ENCODE measurements at places on chromosomes 4 and X.

DNA sequence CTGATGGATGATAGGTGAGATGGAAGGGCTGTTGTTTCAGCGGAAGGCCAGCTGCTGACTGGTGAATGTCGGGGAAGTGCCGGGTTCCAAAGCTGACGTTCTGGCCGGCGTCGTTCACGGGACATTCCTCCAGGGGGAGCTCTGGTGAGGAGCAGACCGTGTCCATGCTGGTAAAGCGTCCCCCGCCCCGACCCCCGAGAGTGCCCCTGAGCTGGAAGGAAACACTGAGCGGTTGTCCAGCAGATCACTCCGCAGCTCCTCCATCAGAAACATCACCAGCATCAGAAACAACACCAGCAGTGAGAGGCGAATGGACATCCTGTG lies 18.6 kb upstream of the ADRA2C start:
- peak; percentile 41 for DNase-seq

DNA sequence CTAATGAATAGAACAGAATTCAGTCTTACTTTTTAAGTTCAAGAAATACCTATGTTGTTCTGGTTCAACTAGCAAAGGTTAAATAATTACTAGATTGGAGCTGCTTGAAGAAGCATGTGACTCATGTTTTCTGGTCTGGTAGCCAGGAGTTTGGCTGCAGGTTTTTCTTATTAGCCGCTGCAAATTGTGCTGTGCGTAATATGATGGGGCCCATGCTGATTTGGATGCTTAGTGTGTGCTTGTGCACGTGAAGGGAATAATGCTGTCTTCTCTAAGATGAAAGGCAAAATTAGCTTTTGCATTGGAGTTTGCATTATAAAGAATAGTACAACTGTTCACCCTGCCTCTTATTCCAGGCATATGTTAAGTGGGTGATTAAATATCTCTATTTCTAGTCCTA lies 219.6 kb downstream of the SNCA start:
- no peak for DNase-seq

GRCh38 chr4:26893491-26893890 lies 32.9 kb downstream of the STIM2 start:
- peak; percentile 10 for DNase-seq

- DNase-seq: peak; percentile 13
Measured at GRCh38 chrX:133670383-133670782, 255.1 kb upstream of the GPC4 start.

DNA sequence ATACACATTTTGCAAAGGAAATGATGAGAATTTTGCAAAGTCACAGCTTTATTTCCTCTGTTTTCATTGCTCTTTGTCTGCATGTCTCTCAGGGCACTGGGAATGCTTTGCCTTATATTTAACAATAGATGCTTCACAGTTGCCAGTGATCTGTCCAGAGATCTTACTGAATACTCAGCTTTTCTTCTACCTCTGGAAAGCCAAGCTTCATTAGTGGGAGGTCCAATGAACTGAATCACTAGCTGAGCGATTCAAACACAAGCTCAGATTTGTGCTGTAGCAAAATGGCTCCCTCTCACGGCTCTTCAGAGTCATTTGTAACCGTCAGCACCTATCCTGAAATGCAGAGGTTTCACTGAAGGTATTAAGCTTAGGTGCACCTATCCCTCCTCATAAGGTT lies 138.9 kb downstream of the DCLK2 start:
- peak; percentile 59 for DNase-seq

DNA sequence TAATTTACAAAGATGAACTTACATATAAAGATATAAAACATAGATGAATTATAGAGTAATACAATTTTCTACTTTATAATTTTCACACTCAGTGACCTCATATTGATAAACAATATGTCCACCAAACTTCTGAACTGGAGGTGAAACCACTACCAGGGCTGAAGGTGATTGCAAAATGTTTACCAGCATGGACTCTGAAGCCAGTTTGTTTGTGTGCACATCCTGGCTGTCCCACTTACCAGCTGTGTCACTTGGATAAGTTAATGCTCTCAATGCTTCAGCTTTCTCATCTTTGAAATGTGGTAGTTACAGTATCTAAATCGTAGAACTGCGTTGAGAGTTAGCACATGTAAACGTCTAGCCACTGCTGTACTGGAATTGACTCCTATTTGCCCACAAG lies 392.6 kb downstream of the HNRNPD start:
- no peak for DNase-seq

- no peak for DNase-seq
Measured at GRCh38 chr4:2962614-2963174, 512 bp downstream of the NOP14 start.

- DNase-seq: no peak
Measured at GRCh38 chrX:115400960-115401359, 111.4 kb downstream of the LUZP4 start.

GRCh38 chrX:154022108-154022507 lies 2.4 kb upstream of the IRAK1 start:
- DNase-seq: no peak

DNA sequence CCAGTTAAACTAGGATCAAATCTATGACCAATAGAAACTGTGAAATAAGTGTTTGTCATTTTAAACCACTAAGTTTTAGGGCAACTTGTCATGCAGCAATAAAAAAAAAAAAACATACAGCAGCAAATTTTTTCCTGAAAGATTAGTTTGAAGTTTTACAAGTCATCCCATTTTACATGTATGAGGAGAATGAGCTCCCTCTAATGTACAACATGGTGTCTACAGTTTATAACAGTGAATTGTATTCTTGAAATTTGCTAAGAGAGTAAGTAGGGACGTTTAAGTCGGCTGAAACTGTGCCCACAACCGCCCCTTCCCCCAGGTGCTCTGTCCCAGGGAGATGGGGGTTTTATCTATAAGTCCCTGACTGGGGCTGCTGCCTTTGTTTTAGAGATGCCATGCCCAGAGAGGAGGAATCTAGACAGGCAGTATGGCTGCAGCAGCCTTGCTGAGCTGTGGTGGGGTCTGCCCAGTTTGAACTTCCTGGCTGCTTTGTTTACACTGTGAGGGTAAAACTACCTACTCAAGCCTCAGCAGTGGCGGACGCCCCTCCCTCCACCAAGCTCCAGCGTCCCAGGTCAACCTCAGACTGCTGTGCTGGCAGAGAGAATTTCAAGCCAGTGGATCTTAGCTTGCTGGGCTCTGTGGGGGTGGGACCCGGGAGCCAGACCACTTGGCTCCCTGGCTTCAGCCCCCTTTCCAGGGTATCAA lies 499.3 kb upstream of the CT83 start:
- no peak for DNase-seq

DNA sequence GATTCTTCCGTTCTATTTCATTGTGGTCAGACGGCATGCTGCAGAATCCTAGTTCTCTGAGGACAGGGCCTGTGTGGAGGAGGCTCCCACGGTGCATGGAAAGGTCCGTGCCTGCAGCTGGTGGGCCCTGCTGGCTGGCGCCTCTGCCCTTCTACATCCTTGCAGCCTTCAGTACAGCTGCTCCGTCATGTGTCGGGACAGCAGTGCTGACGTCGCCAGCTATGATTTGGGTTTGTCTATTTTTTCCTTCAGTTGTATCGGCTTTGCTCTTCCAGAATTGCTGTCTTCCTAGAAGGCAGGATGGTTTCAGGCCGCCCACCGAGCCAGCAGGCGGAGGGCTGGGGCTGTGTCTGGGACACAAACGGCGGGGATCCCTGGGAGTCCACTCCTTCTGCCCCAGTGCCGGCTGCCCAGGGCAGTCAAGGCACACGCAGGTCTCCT lies 32.1 kb upstream of the CPLX1 start:
- DNase-seq: no peak

DNA sequence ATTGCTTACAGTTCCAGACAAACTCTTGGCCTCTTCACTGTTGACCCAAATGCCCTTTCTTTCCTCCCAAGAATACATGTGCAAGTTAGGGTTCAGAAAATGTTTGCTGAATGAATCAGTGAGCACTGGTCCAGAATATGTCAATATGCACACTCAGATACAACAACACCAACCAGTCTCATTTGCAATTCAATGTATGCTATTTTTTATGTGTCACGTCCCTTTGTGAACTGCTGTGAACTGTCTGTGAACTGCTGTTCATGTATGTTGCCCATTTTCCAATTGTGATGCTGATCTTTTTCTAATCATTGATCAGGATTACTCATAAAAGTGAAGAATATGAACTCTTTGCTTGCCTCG lies 17.8 kb downstream of the GAB3 start:
- DNase-seq: no peak

DNA sequence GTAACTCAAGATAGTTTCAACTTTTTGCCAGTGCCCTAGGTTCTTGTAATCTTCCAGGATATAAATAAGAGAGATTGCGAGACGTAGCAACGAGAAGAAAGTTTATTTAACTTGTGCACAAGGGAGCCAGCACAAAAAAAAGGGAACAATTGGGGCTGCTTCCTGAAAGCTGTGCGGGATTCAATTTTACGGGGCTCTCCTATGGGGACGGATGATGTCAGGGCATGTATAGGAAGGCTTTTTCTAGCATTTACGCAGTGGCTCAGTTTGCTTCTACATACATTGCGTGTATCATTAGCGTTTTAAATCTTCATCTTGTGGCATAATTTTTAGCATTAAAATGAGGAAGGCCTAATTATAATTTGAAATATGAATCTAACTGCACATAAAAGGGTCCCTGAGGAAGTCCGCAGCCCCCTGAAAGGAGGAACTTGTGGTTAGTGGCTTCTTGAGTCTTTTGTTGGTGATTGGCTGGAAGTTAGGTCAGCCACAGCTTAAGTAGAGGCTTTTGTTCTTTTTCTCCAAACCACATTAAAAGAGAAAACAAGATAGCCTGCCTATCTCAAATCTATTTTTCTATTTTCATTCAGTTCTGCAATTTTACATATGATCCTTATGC lies 668.2 kb upstream of the NDST4 start:
- DNase-seq: no peak

GRCh38 chr4:146095091-146095690 lies 80.3 kb upstream of the LSM6 start:
- peak; percentile 26 for DNase-seq

- no peak for DNase-seq
Measured at GRCh38 chr4:26736621-26737020, 124.0 kb upstream of the STIM2 start.

GRCh38 chr4:3406021-3406420 lies 35.7 kb upstream of the HGFAC start:
- DNase-seq: no peak

DNA sequence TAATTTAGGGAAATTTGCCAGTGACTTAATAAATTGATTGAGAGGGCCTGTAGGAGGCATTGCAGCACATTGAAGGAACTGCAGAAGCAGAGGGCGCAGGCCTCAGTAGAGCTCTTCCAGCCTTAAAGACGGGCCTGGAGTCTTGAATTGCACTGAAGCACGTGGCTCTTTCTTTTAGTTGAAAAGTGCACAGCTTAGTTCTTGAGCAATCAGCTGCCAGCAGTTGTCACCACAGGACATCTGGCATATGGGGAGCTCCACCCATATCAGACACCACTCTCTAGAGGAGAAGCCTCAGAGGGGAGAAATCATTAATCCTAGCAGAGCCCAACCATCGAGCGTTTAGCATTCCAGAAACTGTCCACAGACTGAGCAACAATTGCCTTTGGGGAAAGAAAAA lies 16.0 kb upstream of the FGF16 start:
- no peak for DNase-seq

GRCh38 chr4:133245226-133245625 lies 96.1 kb downstream of the PCDH10 start:
- no peak for DNase-seq

DNA sequence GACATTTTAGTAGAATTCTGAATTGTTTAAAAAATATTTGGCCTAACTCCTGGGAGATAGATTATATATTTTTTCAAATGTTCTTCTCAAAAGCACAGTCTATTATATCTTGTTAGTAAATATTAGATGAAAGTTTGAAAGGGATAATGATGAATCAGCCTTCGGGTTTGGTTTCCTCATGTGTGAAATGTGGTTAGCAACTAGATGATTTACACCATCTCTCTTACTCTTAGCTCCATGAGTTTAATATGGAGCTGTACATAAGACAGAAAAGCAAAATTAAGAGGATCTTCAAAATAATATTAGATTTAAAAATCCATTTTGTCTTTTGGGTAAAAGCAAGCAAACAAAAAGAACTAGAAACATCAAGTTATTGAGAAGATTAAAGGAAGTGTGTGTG lies 120.8 kb upstream of the SFRP2 start:
- DNase-seq: no peak

GRCh38 chr4:1240721-1241465 lies 8.0 kb downstream of the CTBP1 start:
- no peak for DNase-seq

DNA sequence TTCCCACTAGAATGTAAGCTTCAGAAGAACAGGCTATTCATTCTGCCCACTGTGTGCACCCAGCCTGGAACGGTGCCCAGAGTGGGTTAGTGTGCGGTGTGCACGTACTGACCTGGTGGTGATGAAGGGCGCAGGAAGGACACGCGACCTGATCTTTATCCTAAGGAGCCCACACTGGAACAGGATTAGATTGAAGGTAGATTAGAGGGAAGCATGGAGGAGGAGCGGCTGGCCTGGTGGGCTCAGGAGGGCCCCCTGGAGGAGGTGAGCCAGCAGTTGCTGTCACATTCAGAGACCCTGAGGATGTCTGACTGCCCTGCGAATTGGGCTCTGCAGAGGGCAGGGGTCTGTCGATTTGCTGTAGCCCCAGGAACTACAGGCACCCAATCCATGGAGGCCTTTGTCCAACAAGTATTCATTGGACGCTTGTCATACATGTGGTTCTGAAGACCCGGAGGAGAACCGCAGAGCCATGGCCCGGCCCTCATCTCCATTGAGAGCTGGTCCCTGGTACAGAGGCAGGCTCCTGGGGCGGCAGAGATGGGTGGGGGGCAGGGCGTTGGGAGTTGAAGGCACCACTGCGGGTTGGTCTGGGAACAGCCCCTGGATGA lies 73.2 kb downstream of the HTRA3 start:
- no peak for DNase-seq

DNA sequence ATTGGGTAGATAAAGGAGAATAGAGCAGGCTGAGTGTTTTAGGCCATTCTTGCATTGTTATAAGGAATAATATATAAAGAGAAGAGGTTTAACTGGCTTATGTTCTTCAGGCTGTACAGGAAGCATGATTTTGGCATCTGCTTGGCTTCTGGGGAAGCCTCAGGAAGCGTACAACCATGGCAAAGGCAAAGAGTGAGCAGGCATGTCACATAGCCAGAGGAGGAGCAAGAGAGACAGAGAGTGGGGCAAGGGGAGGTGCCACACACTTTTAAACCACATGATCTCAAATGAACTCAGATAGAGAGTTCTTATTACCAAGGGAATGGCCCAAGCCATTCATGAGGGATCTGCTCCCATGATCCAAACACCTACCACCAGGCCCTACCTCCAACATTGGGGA lies 4.4 kb upstream of the METTL14 start:
- DNase-seq: no peak
